Stimulated activated CD4-positive, alpha-beta T cell treated with anti-CD3 and anti-CD28 coated beads, Interleukin-15, amount 100 ng/mL, for 48 hours (primary cell): ENCODE measurements at places on chromosomes 4 and X.

DNA sequence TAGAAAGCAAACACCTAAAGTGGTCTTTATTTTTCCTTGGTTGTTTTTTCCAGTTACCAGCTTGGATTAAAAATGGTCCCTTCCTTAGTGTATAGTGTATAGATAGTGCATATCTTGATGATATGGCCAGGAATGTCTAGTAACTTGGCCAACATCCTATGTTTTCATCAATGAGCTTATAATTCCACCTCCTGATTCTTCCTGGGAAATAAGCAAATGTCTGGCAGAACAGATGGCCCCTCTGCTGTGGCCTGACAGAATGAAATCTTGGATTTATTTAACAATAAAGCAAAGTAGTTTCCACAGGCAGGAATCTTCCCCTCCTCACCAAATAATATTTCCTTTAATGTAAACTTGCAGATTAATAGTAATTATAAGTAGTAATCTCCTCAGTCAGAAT is 6.1 kb downstream of the SCARB2 start:
- DNase-seq = no peak

- DNase-seq = no peak
Measured at GRCh38 chr4:8691151-8691775, 98.7 kb downstream of the CPZ start.

DNA sequence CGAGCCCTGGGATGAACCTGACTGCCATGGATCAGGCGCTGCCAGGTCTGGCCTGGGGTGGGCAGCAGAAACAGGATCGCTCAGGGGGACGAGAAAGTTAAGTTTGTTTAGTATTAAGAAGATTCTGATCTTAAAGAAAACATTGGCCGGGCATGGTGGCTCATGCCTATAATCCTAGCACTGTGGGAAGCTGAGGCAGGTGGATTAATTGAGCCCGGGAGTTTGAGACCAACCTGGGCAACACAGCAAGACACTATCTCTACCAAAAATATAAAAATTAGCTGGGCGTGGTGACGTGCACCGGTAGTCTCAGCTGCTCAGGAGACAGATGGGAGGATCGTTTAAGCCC is 696 bp upstream of the FLNA start:
- DNase-seq = no peak

DNA sequence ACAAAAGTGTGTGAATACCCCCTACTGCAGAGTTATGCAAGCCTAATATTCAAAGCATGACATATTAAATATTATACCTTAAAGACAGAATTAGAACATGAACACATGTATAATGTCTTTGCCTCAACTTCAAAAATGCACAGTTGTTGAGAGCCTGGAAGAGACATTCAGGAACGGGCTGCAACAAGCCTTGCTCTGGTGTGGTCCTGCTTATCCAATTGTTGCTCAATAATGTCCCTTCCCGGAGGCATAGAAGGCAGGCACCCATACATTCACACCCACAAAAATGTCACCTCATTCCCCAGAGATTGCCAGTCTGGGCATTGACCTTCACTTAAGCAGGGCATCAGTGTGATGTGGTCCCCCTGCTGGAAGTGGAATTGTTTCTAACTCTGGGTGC is 238.8 kb downstream of the CBR4 start:
- DNase-seq = no peak

DNA sequence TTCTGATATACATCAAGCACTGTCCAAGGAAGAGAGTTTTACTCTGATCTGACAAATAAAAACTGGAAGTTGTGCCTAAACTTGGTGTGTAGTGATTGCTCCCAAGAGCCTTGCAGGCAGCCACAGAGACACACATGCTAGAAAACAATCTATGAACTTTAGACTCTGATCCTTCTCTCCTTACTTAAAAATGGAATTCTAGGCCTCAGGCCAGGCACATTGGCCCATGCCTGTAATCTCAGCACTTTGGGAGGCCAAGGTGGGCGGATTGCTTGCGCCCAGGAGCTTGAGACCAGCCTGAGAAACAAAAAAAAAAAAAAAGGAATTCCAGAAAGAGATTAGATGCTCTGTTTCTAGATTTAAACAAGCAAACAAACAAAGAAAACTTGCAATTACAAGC is 45.6 kb upstream of the S100G start:
- no peak for DNase-seq

DNA sequence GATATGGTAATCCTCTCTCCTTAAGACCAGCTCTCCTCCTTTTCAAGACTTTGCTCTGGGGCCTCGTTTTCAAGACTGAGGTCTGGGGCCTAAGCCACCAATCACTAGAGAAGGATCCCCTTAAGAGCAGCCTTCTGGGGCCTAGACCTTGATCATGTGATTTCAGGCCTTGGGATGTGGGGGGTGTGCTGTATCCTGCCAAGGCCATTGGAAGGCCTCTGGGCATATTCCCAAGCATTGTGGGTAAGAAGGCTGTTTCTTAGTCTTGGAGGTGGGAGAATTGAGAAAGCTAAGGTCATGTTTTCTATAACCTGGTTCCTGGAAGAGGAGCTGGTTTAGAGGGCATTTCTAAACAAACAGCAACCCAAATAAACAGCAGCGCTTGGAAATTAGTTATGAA is 12.1 kb downstream of the TMEM164 start:
- DNase-seq = no peak

DNA sequence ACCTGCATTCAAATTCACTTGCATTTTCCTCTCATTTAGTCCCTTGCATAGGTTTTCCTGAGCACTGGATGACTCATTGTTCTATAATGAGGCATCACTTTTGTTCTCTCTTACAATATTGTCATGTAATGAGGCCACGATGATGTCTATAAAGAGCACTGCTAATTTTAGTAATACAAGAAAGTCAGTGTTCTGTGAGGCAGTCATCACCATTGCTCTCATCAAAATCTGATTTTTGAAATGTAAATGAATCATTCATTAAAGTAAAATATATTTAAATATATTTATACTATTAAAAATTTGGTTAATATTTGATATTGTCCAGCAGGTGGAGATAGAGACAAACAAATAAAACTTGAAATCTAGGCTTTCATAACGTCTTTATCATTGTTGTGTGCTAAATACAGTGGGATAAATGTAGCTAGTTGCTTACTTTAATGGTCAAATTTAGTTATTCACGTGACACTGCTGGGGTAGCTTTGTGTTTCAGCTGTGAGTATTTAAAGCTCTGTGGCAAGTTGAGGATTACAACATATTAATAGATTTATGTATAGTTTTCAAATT is 15.4 kb downstream of the HMGB2 start:
- no peak for DNase-seq

- DNase-seq = no peak
Measured at GRCh38 chrX:122219735-122220134, 964.3 kb upstream of the GRIA3 start.

GRCh38 chr4:3700223-3700622 is 66.0 kb upstream of the ADRA2C start:
- DNase-seq = no peak

- DNase-seq = no peak
Measured at GRCh38 chr4:74453037-74453635, 8.2 kb downstream of the AREG start.

DNA sequence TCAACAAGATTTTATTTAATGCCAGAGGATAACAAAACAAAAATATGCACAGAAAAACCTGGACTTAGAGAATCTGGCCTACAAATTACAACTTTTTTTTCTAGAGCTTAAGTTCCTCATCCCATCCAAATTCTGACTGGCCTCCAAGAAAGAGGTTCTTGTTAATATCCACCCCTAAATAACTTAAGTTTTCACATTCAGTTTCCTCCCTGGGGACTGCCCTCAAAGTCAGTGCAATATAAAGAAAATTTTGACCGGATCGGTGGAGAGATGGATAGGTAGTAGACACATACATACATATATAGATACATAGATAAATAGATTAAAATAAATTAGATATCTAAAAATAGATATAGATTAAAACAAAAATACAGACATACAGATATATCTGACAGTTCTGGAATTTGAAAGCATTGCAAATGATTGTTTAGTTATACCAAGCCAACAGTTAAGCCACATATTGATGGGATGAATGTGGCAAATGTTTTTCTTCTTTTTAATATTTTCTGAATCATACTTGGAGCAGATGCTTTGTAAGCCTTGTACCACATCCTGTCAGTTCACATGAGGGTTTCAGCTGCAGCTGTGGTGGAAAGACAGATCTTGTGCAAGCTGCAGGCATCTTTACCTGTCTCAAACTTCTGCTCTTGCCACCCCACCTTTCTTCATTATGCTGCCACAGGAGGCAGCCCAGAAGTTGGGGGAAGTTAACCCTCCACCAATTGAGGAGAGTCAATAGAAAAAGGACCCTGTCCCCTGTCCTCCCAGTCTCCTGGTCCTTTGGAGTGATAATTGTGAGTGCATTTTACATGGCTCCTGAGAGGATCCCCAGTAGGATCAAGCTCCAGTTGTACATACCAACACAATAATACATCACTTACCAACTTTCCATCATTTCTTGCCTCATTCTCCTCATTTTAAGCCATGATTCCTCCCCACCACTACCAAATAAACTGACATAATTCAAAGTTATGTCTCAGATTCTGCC is 58.5 kb upstream of the PRDM8 start:
- DNase-seq = no peak

GRCh38 chr4:185834088-185834487 is 22.1 kb upstream of the SORBS2 start:
- no peak for DNase-seq

DNA sequence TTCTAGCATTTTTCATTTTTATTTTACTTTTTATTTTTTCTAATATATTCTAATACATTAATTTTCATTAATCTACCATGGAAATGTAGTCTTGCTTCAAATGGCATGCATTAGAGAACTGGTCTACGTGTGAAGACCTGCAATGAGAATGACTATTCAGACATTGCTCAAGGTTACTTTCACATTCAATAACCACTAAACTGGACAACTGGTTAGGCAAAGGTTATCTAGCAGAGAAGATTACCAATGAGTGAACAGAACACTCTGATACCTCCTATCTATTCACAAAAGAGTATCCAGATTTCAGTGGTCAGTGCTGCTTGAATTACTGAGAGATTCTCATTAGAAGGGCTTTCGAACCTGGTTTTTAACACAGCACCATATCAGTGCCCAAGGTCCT is 58.9 kb upstream of the ARHGAP24 start:
- DNase-seq = no peak

- DNase-seq = no peak
Measured at GRCh38 chr4:150145090-150145945, 67.1 kb downstream of the DCLK2 start.

DNA sequence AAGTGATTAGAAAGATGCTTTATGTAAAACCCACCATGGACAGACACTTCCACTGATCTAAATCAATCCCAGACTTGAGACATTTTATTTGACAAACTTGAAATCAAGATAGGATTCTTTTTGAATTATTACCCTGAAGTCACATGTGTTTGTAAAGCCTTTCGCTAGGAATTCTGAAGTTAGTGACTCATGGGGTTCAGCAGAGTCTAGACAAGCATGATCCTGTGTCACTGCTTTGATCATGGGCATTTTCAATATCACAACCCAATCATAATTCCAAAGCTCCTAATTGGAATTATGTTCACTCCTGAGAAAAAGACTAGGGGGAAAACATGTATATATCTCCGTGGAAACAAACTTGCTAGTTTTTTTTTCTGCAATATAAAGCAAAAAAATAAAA is 67.5 kb upstream of the BMP3 start:
- DNase-seq = no peak

GRCh38 chrX:128769495-128769894 is 717.3 kb upstream of the ACTRT1 start:
- no peak for DNase-seq

- no peak for DNase-seq
Measured at GRCh38 chr4:37040816-37041215, 203.7 kb upstream of the NWD2 start.

GRCh38 chr4:120843849-120844527 is 78.5 kb downstream of the PRDM5 start:
- no peak for DNase-seq

- no peak for DNase-seq
Measured at GRCh38 chr4:112736718-112737135, 99.8 kb downstream of the LARP7 start.

DNA sequence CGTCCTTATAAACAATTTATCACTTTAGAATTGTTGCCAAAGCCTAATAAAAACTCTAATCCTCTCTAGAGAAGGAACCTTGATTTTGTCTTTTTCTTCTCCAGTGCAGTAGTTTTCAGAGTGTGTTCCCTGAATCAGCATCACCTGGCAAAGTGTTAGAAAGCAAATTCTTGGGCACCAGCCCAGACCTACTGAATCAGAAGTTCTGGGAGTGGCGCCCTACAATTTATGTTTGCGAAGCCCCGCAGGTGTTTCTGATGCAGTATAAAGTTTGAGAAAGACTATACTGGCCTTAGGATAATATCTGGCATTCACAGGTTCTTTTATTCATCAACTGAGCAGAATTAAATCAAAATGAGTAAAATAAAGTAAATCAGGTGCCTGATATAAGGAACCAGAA is 645.8 kb upstream of the ATOH1 start:
- no peak for DNase-seq

DNA sequence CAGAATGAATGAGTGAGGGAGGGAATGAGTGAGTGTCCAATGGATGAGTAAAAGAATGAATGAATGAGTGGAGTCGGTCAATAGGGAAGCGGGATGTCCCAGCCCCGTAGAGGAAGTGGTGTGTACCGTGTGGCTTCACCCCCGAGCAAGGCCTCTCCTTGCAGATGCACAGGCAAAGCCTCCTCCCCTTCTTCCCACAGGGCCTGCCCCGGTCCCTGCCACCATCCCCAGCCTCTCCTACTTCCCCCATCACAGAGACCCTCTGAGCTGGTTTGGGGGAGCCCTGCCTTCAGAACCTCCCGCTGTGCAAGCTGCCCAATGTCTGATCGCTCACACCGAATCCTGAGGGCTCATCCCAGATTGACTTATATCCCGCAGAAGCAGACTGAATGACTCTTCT is 13.6 kb downstream of the HTRA3 start:
- no peak for DNase-seq

- no peak for DNase-seq
Measured at GRCh38 chr4:7041801-7042502, 1.2 kb upstream of the TADA2B start.

DNA sequence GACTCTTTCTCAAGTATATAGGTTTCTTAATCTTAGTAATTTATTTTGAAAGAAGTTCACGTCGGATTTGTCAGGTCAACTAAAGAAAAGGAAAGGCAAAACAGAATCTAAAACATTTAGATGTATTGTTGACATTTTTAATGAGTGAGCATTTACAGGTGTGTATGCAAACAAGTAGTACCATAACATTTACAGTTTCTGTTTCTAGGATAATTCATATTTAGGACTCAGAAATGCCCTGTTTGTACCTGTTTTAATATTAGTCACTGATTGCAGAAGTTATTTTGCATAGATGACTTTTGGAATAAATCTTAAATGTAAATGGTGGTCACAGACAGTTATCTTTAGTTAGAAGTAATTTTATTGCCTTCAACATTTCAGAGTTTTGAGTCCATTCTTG is 151.3 kb upstream of the NUDT6 start:
- no peak for DNase-seq

DNA sequence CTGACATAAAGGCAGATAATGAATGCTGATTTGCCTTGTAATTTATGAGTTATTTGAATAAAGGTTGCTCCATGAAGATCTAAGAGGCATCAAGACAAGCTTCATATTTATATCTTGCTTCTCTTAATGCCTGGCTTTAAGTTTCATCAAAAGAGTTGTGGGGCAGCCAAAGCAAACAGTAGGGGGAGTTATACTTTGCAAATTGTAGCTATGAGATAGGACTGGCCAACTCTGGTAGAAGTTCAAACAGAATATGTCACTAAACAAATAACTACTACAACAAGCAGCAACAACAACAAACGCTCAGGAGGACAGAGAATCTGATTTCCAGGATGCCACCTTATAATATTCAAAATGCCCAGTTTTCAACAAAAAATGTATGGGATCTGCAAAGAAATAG is 69.1 kb upstream of the PLAC1 start:
- no peak for DNase-seq

GRCh38 chr4:145623831-145624230 is 4.6 kb downstream of the MMAA start:
- no peak for DNase-seq
